AG09319 (cell line): ENCODE measurements at places on chromosomes 1 and 21.
A peak's percentile ranks its signal among the peaks of the same experiment; 100 is the strongest.

DNA sequence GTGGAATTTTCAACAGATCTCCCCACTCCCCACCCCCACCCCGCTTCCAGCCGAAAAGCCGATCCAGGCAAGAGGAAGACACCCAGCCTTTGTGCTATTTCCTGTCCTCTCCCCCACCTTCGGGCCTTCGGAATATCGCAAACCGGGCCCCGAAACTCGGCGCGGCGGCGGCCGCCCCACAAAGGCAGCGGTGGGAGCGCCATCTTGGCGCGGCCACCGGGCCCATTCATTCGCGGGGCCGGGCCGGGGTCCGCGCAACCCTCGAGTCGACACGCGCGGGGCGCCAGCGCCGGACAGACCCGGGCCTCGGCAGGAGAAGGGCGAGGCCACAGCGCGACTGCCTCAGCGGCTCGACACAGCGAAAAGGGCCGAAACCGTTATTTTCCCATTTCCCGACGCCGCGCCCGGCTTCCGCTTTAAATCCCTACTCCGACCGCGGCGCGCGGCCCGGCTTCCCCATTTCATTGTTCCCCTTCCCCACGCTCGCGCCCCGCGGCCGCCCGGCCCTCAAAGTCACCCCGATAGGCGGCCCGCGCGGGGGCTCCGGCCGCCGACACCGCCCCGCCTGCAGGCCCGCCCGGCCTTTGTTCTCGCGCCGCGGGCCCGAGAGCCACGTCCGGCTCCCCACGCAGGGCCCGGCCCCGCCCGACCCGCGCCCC is 911 bp downstream of the GNB1 start:
- DNase-seq = no peak

DNA sequence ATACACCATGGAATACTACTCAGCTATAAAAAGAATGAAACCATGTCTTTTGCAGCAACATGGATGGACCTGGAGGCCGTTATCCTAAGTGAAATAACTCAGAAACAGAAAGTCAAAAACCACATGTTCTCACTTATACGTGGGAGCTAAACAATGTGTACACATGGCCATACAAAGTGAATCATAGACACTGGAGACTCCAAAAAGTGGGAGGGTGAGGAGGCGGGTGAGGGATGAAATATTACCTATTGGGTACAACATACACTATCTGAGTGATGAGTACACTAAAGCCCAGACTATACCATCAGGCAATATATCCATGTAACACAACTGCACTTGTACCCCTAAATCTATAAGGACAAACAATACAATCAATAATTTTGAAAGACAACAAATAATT is 39.5 kb upstream of the FAM20B start:
- no peak for DNase-seq

GRCh38 chr21:40099809-40100208 is 232.6 kb downstream of the PCP4 start:
- DNase-seq = no peak

DNA sequence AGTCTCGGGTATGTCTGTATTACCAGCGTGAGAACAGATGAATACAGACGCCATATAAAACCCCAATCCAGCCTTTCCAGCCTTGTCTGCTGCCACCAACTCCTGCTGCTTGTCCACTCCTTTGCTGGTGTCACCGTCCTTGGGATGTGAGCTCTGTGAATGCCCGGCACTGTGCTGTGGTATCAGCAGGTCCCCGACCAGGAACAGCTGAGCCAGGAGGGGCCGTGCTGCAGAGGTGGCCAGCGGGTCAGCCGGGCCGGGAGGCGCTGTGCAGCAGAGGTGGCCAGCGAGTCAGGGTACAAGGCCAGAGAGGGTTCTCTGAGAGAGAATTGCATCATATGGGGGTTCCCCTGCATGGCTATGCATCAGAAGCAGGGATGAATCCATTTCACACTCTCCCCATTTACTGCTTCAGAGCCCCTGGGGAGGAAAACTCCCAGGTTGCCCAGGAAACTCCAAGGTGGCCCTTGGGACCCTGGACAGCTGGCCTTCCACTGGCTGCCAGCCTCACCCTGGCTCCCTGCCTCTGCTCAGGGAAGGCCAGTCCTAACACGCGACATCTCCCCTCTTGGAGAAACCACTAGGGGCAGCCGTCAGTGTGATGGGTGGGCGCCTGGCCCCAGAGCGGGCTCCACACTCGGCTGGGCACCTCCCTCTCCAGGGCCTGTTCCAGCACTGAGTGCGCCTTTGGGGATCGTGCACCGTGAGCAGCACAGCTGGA is 122.4 kb upstream of the COL6A1 start:
- no peak for DNase-seq

- DNase-seq = no peak
Measured at GRCh38 chr1:221440658-221441057, 301.2 kb downstream of the DUSP10 start.

- no peak for DNase-seq
Measured at GRCh38 chr1:12206792-12207424, 22.9 kb upstream of the VPS13D start.

DNA sequence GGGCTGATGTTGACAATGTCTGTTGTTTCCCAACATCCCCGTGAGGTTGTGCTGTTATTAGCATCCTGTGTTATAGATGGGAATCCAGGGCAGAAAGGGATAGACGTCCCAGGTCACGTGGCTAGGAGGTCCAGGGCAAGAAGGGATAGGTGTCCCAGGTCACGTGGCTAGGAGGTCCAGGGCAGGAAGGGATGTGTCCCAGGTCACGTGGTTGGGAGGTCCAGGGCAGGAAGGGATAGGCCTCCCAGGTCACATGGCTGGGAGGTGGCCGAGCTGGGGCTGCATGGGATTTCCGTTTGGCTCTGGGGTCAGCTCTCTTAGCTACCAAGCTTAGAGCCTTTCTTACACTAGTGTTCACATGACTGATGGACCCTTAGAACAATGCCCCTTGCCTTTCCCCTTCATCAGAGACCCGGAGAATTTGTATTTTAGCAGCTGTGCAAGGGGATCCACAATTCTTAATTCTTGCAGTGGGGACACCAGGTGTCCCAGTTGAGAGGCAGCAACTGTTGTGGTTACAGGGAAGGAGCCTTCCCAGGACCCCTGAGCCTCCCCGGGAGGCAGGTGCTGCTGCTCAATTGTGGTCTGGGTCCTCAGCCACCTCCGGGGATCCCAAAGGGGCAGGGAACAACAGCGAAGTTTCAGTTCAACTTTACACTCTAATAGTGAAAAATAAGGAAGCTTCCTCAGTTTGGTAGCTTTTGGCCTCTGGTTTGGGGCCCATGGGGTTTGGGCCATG is 69.2 kb downstream of the UMODL1 start:
- DNase-seq = no peak

DNA sequence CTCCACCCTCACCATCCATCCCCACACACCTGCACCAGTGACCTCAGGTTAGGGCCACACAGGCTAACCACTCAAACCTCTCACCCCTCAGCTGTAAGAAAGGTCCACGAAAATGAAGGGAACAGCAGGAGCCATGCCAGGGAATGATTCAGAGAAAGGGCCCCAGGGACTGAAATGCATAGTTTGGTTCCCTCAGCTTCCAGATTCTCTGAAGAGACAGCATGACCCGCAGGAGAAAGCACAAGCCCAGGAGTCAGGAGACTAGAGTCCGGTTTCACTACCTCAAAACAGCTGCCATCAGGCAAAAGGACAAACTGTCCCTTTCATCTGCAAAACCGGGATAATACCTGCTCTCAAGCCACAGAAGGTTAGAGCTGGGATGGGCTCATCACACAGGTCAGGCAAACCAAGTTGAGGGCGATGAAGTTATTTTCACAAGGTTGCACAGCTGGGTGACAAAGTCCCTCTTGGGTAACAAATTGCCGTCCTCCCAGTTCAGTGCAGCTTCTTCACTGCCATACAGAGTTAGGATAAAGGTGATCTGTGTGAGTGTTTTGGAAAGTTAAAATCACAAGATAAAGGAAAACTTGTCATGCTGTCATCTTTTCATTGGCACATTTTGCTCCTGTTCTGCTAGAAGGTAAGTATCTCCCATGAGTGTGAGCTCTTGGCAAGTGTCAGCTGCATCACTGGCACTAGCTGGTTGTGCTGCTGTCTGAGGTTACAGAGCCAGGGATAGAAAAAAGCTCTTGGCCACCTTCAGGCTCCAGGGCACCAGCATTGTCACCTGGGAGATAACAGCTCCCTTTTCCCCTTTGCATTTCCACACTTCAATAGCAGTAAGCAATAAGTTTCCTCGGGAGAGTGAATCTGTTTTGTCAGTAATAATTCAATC is 120.4 kb downstream of the KCNH1 start:
- DNase-seq = no peak

GRCh38 chr1:109499661-109500536 is 6.0 kb downstream of the CYB561D1 start:
- no peak for DNase-seq

- DNase-seq = peak; percentile 29
Measured at GRCh38 chr1:39646232-39647081, 7.0 kb upstream of the HEYL start.

GRCh38 chr1:22044690-22045420 is 7.7 kb upstream of the CDC42 start:
- peak; percentile 39 for DNase-seq

- no peak for DNase-seq
Measured at GRCh38 chr1:8113262-8114220, 87.4 kb upstream of the ERRFI1 start.

- no peak for DNase-seq
Measured at GRCh38 chr1:246219508-246220030, 287.5 kb downstream of the SMYD3 start.

- no peak for DNase-seq
Measured at GRCh38 chr1:243428617-243429342, 172.9 kb downstream of the SDCCAG8 start.
